ENCODE measurements at places on chromosomes 13 and 19.

- no peak for DNase-seq
Observed at GRCh38 chr19:46606681-46607447, 5.7 kb downstream of the CALM3 start.

GRCh38 chr19:5191091-5191490 lies 149.5 kb downstream of the PTPRS start:
- DNase-seq, result no peak

DNA sequence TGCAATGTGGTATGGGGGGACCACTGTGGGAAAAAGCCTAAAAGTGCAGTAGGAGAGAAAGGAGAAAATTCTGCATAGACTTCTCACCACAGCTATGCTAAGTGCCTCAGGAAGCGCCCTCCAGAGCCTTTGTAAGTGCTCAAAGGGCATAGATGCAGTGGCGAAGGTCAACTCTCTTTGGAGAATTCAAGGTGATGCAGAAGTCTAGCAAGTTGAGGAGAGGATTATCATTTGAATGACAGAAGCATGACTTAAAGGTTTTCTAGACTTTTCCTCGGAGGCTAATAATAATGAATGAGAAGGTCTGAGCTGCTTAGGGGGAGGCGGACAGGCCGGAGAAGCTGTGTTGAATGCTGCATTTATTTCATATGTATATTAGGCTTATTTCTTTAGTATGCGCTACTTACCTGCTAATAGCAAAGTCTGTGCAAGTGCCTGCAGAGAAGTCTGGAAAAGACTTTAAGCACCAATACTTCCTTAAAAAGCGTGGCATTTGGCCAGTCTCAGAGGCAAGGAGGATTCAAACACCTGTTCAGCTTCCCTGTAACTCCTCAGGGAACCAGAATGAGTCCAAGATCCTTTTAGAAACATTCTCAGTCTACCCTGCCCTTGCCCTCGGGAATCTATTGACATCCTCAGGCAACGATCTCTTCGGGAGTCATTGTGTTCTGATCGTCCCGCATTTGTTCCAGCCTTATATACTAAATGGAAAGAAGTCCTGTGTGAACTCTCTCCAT lies 56.2 kb downstream of the FLT1 start:
- DNase-seq, result no peak

DNA sequence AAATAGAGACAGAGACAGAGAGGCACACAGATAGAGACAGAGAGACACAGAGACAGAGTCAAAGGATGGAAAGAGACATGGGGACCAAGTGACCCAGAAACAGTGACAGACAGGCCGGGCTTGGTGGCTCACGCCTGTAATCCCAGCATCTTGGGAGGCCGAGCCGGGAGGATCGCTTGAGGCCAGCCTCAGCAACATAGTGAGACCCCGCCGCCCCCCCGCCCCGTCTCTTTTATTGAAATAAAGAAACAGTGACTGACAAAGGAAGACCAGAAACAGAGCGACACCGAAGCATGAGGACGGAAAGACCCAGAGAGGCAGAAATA lies 848 bp upstream of the NECTIN2 start:
- DNase-seq, result peak; percentile 46

DNA sequence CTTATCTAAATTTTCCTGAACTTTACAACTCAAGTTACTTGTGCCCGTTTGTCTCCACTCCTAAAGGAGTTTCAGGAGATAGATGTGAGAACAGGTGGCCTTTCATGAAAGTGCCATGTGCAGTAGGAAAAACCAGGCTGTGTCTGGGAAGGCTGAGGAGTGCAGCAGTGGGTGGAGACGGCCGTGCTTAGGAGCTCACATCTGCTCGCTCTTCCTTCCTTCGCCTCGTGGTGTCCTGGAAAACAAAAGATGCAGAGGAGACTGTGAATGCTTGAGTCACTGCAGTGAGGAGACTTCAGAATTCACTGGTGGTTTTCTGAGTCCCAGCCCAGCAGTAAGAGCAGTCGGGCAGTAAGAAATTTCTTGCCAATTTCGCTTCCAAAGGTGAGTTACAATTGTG lies 138.4 kb upstream of the RNF113B start:
- no peak for DNase-seq

DNA sequence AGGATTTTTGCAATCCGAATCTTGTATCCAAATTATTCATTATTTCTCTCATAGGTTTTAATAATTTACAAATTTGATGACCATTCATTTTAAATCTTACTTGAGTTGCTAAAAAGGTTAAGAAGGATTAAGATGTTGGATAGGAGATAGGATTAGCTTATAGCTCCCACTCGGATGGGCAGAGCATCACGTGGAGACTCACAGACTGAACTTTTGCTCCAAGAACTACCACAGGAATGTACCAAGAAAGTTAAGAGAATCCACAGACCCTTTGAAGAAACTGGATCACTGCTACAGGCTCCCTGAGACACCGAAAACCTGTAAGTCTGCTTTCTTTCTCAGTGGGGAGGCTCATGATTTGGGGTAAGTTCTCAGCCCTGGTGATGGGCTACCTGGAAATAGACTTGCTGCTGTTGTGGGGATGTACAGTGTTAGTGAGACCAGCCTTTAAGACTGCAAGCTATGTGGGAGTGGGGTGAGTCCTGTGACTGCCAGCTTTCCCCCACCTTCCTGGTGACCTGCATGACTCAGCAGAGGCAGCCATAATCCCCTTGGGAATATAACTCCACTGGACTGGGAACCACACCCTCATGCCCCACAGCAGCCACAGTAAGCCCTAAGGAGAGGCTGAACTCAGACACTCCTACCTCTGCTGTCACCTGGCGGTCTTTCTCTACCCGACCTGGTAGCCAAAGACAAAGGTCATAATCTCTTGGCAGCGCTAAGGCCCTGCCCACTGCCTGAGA lies 1458.0 kb downstream of the OLFM4 start:
- no peak for DNase-seq

DNA sequence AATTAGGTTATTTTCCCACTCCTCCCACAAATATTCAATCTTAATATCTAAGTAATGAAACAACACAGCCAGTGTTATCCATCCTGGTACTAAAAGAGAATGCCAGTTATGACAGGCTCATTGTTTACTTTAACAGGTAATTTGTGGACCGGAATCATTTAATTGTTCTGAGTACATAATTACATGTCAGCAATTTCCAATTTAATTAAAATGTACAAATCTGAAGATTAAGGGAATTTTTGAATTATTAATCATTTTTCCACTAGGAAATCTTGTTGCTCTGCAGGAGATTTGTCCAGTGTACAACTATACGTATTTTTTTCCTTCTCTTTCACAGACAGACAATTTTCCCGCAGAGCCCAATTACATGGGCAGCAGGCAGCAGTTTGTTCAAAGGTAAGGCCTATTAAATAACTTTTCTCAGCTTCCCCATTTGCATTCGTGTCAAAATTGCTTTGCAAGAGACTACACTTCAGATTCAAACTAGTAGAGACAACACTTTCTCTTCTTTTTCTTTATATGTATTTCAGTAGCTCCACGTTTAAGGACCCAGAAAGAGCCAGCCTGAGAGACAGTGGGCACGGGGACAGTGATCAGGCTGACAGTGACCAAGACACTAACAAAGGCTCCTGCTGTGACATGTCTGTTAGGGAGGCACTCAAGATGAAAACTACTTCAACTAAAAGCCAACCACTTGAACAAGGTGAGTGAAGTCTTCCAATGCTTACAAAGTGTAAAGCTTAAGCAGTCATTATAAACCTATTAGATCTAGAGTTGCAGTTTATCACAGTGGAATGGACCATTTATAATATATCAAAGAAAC lies 34.8 kb downstream of the PCDH17 start:
- no peak for DNase-seq

DNA sequence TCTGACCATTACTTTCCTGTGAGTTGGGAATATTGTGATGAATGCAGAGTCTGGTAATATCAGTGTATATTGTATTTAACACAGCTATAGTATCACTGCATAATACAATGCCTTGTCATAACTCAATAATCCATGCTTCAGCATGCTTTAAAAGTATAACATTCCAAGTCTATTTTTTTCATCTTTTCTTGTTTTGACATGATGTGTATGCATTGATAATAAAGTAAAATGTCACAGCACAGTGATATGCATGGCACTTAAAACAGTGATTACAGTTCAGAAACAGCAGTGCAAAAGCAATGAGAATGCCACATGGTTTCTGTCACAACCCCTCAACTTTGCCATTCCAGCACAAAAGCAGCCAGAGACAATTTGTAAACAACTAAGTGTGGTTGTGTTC lies 17.8 kb downstream of the KATNAL1 start:
- no peak for DNase-seq

- DNase-seq, result no peak
Observed at GRCh38 chr13:111555268-111555808, 234.9 kb downstream of the TEX29 start.

GRCh38 chr13:94112731-94113130 lies 366.8 kb downstream of the DCT start:
- DNase-seq, result no peak

- no peak for DNase-seq
Observed at GRCh38 chr13:99585609-99586008, 84.3 kb downstream of the TM9SF2 start.

- no peak for DNase-seq
Observed at GRCh38 chr13:83883061-83883523, 818 bp upstream of the SLITRK1 start.

- no peak for DNase-seq
Observed at GRCh38 chr19:52527956-52528351, 486 bp downstream of the ZNF808 start.

DNA sequence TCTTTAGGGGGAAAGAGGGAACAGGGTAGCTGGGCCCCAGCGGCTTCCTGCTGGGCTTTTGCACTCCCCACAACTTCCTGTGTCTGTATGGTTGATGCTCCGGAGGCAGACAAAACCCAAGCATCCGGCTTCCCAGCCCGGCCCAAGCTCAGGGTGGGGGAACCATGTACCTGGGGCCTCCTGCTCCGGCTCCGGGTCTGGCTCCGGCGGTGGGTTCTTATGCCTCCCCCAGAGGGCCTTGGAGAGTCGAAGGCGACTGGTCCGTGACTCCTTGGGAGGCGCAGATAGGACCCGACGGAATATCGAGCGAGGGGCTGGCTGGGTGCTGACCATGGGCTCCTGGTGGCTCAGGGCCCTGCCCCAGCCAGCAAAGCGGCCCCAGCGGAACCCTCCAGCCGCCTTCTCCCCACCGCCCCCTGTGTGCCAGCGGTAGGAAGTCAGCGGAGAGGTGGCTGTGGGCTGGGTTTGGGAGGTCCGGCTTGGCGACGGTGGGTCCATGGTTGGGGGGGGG lies 428 bp downstream of the RASAL3 start:
- no peak for DNase-seq

DNA sequence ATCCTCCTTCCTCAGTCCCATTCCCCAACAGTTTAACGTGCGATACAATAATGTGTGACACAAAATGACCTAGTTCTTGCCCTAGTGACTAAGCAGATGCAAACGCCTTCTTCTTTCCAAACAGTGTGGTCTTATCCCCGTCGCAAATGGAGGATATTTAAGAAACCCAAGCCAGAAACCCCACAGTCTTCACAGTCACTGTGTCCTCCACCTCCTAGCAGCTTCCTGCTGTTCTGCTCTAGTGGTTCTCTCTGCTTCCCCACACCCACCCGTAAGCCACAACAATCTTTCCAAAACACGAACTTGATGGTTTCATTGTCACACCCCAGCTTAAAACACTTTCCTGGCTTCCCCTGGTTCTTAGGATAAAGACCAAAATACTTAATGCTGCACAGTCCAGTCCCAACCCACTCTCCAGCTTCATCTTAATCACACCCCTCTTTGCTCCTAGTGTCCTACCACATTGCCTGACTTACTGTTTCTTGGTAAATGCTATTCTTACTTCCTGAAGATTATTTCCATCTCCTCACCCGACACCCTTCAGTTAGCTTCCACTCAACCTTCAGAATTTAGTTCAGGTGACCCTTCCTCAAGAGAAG lies 32.3 kb downstream of the ITM2B start:
- no peak for DNase-seq

DNA sequence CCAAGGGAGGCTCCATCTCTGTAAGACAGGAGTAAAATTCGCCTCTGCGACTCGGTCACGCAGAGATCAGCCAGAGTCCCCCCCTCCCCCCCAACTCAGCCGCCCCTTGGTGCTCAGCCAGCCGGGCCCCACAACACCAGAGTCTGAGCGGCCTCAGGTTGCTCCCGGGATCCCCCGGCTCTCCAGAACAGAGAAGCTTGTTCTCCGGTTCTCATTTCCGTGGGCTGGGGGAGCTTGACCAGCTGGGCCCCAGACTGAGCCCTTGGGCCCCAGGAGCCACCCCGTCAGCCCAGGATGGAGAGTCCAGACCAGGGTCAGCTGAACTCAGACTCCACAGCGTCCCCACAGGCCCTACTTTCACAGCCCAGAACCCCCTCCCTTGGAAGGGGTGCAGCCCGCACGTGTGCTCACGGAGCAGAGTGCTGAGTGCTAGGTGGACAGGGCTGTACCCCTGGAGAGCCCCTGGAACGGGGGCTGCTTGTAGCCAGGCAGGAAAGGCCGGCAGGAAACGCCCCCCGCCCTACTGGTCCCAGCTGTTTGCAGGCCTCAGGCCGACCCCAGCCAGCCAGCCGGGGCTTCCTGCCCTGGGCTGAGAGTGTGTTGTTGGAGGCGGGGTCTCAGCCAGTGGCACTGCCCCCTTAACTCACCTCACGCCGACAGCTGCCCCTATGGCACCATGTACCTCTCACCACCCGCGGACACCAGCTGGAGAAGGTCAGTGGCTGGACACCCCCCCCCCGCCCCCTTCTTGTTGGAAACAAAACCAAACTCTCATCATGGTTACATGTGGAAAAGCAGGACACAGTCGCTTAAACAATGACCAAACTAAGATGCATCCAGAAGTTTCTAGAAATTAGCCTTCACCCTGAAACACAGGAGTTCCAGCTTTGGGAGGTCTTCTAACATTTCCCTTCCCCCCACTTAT lies 44.4 kb downstream of the COMP start:
- no peak for DNase-seq

- no peak for DNase-seq
Observed at GRCh38 chr13:41693434-41693833, 236.1 kb downstream of the RGCC start.

GRCh38 chr13:106377931-106378662 lies 157.4 kb downstream of the EFNB2 start:
- no peak for DNase-seq

DNA sequence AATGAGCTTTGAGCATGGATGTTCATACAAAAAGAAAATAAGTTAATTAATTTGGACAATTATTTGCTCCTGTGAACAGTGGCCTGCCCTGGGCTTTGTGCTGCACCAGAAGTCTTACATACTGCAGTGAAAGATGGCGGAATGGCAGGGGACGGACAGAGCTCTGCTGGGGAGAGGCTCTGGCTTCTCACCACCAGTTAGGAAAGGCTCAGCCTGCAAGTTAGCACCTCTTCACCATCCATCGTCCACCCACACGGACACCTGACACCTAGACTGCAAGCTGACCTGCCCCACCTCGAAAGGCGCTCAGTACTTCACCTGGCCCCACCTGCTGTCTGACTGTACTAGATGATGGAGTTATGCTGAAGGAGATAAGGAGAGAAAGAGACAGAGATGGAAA lies 203.9 kb upstream of the IRS2 start:
- no peak for DNase-seq
